Stimulated activated CD4-positive, alpha-beta T cell treated with anti-CD3 and anti-CD28 coated beads, Interleukin-2, amount 100 ng/mL, for 24 hours (primary cell): ENCODE measurements at places on chromosomes 7 and 10.

- no peak for DNase-seq
Observed at GRCh38 chr7:157896774-157897555, 560.2 kb downstream of the DNAJB6 start.

- DNase-seq = no peak
Observed at GRCh38 chr7:11665357-11665756, 166.6 kb downstream of the THSD7A start.

DNA sequence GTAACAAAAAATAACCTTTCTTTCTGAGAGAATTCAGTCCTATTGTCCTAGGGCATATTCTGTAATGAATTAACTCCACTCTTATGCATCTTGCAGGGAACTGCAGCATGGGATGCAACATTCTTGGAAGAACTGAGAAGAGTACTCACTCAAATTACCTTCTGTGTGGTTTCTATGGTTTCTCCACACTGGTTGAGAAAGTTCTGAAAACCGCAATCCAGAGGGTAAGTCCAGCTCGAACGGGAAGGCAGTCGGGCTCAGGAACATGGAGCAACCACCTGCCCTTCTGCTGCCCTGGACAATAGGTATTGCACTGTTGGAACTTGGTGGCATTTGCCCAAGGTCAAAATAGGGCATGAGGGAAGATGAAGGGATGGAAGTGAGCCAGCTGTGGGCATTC, 59.6 kb upstream of the CDK13 start:
- DNase-seq = no peak

DNA sequence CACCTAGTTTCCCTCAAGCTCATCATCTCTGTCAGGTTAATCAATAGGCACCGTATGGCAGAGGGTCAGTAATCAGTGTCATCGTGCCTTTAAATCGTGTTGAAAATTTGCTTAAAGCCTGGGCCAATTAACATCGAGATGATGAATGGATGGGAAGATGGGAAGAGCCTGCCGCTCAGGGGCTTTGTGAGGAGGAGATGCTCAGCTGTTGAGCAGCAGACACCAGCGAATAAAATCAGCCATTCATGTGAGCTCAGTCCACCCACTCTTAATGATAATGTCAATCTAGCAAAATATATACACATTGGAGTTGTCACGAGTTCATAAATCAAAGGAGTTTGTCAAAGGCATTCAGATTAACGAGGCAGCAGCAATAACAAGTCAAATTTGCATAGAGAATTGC, 97.7 kb downstream of the BTRC start:
- DNase-seq = no peak

DNA sequence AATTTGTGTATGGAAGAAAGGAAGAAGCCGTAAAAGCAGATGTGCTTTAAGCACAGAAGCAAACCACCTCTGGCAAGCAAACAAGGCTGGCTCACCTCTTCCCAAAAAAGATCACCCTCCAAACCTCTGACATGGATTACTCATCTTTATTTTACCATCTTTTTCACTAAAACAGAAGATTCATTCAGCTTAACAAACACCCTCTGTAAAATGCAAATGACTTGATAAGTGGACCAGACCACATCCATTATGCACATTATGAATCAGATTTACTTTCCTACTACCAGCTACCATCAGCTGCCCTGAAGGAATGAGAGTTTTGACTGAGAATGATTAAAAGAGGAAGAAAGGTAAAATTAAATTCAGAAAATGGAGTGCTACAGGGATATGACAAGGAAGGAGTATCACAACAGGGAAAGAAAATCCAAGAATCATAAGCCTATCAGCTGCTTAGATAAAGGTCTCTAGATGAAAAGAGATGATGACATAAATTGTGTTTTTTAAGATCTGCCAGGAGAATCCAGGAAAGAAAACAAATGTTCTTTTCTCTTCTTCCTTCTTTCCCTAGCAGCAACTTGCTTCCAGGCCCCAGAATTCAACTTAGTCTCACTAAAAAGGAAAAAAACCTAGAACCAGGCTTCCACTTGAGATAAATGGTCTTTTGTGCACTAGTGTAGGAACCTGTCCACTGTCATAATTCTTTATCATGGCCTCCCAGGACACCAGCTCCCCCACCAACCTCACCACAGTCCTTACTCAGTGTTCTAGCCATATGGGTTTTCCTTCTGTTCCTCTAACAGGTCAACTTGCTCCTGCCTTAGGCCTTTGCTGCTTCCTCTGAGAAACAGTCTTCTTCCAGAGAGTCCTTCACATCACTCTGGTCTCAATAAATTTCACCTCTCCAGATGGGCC, 47.4 kb downstream of the JAZF1 start:
- DNase-seq = no peak

DNA sequence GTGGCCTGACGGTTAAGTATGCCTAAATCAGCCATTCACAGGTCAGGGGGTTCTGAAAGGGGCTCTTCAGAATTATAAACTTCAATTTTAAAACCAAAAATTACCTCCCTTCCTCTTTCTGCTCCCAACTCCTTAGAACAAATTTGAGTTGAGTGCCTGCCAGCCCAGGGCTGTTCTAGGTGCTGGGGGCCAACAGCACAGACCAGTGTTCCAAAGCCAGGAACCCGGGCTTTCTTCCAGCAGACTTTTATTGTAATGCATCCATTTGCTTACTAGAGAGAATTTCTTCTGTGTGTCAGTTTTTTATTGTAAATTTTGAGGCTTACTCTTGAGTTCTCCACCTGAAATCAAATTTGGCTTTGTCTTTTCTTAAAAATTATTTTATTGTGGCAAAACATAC, 238.5 kb downstream of the CACNB2 start:
- no peak for DNase-seq

- peak; percentile 26 for DNase-seq
Observed at GRCh38 chr10:86046845-86047460, 319.6 kb downstream of the GRID1 start.

DNA sequence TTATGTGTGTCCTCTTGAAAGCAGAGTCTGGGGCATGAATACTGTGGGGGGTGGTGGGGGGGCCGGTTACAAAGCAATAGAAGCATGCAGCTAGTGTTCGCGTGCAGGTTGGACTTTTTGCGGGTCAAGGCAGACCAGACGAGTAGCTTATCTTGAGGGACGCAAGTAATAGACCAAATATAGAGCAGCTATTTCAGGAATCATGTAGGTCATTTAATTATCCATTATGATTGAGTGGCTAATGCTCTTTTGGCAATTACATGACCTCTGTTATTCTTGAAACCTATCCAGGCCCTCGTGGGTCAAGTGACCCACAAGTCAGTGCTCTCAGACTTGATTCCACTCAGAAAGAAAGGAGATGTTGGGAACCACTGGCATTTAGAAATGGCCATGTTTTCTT, 93.0 kb downstream of the BTRC start:
- no peak for DNase-seq

DNA sequence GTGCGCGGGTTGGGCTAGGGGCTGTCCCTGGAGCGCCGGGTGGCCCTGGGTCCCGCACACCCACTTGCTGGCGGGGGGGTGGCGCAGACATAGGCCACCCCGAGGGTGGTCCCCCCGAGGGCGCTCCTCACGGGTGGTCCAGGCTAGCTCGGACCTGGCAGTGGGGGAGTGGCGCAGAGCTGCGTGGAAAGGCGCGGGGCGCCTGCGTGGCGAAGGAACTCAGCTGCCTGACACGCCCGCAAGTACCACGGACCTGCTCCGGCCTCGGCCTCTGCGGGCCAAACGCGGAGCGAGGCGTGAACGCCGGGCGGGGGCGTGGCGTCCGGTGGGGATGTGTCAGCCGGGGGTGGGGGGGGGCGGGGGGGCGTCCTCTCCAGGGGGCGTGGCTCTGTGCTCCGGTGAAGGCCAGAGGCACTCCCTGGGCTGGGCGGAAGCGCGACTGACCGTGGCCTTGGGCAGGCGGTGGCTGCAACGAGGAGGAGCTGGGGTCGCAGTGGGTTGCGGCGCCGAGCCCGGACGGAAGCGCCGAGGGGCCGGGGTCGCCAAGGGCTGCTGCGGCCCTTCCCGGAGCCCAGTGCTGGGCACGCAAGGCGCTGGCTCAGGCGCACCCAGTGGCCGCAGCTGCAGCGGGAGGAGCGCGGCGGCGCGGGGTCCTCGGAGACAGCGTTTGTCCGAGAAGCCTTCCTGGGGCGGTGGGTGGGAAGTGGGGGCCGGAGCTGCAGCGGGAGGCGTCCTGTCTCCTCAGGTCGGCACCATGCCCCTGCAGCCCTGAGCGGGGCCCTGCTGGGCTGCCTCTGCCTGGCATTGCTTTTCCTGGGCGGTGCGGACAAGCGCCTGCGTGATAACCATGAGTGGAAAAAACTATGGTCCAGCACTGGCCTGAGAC, 58.9 kb upstream of the NUPR2 start:
- DNase-seq = no peak

DNA sequence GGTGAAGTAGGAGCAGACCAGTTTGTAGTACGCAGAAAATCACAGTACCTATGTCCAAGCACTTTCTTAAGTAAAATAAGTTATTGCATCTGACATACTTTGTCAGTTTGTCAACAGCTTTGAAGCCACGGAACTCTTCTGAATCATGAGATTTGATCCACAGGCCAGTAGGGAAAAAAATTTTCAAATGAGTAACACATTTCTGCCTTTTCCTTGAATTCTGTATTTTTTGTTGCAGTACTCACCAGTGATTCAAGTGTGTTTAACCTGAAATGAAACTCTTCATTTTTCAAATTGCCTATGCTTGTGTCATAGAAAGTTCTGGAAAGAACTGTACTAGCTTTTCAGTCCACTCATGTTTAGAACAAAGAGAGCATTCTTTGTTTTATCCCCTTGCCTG, 337.7 kb downstream of the GATA3 start:
- no peak for DNase-seq

GRCh38 chr7:32217341-32218153, 147.3 kb upstream of the PDE1C start:
- DNase-seq = no peak

GRCh38 chr10:49541762-49542161, 2.8 kb upstream of the ERCC6 start:
- DNase-seq = no peak

DNA sequence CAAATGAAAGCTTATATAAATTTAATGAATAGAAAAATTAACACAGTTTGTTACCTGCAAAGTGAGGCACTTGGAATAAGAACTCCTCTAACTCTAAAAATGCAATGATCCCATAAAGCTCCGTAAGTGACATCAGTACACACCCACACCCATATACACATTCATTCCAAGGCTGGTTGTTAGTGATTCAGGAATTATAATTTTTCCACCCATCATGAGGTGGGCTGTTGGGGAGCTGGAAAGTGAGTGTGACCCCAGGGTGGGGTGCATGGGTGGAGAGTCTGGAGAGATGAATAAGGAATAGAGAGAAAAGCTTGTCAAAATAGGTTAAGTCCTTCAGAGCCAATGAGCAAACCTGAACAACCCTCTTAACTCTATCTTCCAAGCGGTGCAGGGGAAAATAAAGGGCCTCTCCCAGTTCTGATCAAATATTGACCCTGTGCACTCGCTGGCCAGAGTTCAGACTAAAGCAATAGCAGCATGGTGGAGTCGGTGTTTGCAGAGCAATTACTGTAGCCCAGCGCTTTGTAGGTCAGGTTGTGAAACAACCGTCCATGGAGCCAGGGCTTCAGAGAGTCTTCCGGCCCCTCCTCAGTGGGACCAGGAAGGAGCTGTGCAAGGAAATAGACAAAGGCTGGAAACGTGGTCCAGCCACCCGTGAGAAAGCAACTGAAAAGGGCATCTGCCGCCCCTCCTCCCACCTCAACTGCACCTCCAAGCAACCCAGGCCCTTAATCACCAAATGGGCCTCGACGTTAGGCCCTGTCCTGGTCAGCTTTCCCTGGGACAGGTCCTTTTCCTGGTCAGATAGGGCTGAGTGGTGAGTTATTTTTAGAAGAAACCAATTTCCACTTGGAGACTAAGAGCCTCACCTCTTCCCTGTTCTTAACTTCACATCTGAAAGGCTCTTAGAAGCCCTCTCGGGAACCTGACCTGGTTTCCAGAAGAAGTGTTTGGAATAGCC, 61.2 kb downstream of the SH3PXD2A start:
- DNase-seq = no peak

DNA sequence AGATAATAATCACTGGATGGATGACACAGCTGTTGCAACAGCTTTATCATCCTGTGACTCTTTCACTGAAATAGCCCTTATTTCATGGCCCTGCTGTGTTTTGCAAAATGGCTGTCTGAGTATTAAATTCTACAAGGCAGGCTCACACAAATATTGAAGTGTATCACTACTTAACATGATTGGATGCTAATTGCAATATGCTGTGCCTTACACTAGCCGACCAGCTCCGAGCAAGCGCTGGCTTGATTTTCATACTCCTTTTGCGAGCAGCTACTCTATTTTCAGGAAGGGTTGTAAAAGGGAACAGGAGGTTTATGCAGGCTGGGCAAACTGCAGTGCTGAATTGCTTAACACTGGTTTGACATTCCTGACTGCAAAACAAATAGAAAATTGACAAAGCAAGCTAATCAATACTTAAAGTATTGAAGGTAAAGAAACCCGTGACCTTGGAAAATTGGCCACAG, 121.6 kb downstream of the CACNB2 start:
- no peak for DNase-seq

DNA sequence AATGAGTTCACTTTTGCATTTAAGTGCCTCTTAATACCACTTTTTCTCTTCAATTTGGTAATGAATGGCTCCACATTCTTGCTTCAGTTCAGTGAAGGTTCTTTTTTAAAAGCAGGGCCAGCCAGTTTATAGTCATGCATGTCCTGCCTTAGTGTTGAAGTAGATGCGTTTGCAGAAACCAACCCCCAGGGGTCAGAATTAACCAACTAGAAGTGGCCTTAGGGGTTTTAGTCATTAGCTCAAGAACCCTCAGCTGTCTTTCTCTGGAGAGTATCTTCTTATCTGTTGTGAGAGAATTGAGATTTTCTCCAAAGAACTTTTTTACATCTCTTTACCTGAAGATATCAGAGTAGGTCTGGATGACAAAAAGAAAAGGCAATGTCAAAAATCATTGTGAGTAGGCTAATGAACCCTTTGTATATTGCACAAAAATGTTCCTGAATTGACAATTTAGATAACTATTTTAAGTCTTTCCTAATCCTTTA, 82.2 kb downstream of the PIK3CG start:
- DNase-seq = peak; percentile 25

DNA sequence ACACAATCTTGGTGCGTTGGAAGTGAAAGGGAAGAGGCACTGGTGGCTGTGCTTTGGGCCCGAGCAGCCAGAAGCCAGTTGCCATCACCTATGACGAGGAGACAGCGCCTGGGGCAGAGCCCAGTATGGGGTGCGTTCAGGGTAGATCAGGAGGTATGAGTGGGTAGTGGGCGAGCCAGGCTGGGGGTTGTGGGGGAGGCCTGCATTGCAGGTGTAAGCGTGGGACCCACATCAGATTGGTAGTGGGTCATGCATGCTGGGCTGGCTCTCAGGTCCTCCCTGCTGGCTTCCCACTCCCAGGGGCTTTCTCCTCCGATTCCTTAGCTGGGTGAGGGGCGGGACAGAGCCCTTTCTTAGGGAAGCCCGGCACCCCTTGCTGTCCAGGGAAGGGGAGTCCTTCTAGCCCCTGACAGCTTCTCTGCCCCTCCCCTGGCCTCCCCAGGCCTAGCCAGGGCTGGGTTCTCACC, 445 bp upstream of the PVRIG start:
- DNase-seq = peak; percentile 47

- no peak for DNase-seq
Observed at GRCh38 chr10:113605268-113605978, 52.6 kb downstream of the HABP2 start.

DNA sequence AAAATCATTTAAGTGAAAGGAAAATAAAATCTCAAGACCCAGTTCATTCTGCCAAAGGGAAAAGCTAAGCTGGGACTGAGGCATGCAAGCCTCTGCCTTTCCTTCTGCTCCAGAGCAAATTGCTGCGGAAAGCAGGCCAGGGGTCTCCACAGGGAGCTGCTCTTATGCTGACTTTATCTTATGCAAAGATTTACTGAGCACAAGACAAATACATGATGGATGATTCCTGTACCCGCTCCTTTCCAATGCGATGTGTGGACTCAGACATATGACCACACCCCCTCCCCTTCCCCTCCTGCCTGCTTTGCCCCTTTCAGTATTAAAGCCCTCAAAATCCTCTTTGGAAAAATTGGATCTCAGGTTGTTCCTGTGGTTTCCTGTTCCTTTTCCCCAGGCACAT, 74.2 kb upstream of the INSIG1 start:
- no peak for DNase-seq
